ENCODE measurements at places on chromosomes 3 and 15.
A peak's percentile ranks its signal among the peaks of the same experiment; 100 is the strongest.

GRCh38 chr3:72887705-72888545, at the start of gene GXYLT2:
Gene GXYLT2 (plus strand): TSS chr3:72888046. CDS start chr3:72888234, 188 bp downstream.
- DNase-seq: peak; percentile 9

DNA sequence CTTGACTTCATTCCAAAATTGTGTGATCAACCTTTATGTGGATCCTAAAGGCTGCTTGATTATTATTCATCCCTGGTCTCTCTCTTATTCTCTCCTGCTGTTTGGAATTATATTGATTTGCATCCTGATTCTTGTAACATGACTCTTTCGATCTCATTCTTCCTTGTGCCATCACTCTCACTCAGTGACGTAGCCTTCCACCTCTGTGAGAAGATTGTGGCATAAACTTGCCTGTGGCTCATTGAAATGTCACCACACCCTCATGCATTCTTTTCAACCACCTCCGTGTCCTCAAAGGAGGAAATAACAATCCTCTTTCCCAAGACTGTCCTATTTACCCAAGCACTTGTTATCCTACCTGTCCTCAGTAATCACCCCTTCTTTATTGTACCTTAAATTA, 41.3 kb upstream of the GCNT3 start:
- no peak for DNase-seq

- no peak for DNase-seq
Measured at GRCh38 chr3:15638891-15639262, 37.3 kb downstream of the BTD start.

DNA sequence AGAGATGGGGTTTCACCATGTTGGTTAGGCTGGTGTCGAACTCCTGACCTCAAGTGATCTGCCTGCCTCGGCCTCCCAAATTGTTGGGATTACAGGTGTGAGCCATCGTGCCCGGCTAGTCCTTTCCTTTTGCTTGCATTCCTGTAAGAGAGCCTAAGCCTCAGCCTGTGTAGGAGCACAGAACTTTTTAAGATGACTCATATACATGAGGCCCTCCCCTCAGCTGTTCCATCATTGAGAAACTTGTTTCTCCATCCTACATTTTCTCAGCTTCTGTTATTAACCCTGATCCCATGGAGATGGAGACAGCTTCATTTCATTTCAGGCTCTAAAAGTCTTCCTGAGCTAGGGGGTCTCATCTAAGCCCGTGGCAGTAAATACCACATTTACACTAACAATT, 123.3 kb downstream of the PLOD2 start:
- DNase-seq: no peak

- no peak for DNase-seq
Measured at GRCh38 chr15:48089702-48090101, 31.1 kb upstream of the SLC24A5 start.

- DNase-seq: no peak
Measured at GRCh38 chr3:193857996-193858395, 265.0 kb downstream of the OPA1 start.

DNA sequence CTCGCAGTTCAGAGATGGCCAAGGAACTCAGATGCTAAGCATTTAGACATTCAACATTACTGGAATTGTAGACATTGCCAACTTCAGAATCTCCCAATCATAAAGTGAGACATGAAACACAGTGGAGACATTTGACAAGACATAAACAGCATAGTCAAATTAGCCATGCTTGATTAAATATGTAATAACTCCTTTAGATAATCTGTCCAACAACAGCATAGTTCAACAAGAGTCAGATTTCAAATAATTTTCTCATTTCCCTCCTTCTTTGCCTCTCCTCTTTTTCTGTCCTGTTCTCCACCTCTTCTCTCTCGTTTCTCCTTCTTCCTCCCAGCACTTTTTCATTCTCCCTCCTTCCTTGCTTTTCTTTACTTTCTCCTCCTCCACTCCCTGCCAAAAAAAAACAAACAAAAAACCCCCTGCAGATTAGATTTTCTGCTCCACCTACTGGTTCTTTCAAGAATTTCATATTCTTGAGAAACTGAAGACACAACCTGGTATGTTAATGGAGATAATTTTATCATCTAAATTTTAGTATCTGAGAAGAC, 20.2 kb downstream of the CPOX start:
- DNase-seq: no peak

- DNase-seq: no peak
Measured at GRCh38 chr3:115226844-115227445, 79.9 kb upstream of the ZBTB20 start.

- no peak for DNase-seq
Measured at GRCh38 chr3:88434001-88434400, 284.2 kb downstream of the C3orf38 start.

DNA sequence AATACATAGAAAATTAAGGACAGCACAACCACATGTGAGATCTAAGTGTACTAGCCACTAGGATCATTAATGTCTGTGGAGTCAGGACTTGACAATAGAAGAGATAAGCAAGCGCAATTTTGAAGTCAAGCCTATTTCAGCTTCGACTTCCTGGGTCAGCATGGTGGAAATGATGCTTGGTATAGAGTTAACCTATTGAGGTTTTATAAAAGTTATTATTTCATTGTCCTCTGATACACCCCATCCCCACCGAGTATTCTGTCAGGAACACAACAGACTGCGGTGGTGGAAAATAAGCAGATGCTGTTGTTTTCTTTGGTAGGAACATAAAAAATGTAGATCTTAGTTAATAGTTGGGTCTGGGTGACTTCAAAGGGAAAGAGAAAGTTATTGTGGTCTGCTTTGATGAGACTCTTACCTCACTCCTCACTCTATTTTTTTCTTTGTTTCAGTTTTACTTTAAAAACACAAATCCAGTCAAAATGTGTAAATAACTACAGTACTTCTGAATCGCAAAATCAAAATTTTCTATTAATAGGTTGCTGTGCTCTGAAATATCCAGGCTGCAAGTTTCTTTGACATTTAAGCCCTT, 82.1 kb downstream of the IL5RA start:
- no peak for DNase-seq

DNA sequence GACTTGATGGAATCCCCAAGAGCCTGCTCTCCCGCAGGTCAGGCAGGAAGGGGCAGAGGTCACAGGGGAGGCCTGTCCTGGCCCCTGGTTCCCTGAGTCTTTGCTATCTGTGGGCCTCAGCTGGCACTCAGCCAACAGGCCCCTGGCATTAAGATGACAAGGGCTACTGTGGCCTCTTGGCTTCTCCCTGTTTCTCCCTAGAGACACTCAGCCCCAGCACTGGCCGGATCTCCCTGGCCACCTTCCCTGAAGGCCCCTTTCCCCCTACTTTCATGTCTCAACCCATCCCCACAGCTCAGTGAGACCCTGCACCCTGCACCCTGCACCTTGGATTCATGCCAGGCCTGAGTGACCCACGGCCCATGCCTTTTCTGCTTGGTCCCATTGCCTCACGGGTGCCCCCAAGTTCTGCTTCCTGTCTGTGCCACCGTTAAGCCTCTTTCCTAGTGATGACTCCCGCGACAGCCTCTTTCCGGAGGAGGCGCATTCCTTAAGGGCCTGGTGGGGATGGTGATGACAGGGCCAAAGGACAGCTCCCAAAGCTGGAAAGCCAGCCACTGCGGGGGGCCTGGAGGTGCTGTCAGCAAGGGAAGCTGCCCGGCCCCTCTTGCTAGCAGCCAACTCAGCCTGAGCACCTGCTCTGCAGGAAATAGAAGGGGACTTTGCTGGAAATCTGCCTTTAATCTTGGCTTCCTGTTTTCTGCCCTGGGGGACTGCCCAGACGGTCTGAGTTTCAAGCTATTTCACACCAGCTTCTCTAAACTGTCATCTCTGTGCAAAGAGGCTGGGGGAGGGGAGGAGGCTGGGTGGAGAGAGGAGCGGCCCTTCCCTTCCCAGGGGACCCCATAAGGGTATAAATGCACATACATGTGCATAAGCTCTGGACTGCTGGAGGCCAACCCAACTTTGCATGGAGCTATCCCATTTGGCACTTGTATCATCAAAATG, 4.8 kb upstream of the CSK start:
- no peak for DNase-seq

GRCh38 chr3:190537146-190537545, 23.3 kb downstream of the IL1RAP start:
- no peak for DNase-seq

DNA sequence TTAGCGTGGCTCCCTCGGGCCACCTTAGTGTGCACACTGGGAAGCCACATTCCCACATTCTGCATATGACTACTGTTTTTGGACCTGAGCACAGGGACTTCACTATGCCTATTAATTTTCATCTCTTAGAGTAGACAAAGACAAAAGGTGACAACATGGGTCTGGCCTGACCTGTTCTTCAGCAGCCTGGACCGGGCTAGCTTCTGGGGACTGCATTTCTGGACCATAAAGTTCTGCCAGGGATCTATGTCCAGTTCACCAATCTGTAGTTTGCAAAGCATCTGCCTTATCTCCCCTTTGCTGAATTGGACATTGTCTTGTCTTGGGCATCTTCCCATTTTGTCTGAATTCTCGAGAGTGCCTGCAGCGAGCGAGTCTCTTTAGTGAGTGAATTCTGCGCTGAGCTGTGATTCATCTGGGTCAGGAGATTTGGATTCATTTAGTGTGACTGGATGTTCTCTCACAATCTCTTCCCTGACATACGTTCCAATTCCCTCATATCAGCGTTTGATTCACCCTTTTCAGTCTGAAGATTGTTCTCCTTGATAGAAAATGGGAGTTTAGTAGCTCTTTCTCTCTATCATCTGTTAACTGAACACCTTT, 112.2 kb upstream of the PLXNA1 start:
- no peak for DNase-seq

DNA sequence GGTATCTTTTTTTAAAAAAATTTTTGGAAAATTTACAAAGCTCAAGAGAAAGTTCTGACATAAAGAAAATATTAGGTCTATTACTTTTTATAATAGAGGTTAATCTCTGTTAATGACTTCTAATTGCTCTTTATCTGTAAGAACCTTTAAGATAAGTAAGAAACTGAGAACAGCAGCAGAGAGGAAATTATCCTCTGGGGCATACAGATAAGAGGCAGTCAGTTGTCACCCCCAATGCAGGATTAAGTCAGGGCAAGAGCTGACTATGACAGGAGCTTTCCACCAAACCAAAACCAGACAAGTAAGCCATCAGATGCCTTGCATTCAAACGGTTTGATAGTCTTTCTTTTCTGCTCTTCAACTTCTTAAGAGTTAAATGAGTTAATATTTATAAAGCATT, 149.0 kb downstream of the GSK3B start:
- DNase-seq: no peak

DNA sequence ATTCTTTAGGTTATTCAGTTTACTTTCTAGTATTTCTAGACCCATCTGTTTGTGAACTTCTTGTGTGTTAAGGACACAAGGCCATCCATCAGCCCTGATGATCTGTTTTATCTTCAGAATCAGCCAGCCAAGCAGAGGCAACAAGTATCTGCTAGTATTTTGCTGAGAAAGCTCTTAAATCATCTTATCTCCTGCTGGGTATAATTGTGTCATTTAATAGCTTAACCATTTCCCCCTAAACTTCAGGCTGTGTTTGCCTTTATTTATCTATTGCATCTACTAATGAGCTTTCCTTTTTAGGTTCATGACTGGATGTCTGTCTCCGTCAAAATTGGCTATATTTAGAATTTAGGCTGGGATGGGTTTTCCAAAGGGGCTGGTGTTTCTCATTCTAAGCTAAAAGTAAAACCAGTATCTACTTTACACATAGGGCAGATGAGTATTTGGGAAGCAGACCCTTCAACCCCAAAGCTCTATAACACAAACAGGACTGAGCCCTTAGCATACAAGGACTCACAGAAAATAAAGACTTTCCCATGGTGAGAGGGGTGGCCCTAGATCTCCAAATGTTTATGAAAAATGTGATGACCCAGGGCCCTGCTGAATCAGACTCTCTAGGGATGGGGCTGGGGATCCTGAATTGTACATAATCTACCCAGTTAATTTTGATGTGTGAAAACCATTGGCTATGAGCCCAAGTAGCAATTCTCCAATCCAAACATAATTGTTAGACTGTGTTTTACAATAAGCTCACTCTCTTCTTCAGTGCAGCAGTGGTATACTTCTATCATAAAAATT, 65.3 kb upstream of the PSMD6 start:
- DNase-seq: no peak

GRCh38 chr3:178971614-178972013, 100.0 kb downstream of the ZMAT3 start:
- peak; percentile 36 for DNase-seq

DNA sequence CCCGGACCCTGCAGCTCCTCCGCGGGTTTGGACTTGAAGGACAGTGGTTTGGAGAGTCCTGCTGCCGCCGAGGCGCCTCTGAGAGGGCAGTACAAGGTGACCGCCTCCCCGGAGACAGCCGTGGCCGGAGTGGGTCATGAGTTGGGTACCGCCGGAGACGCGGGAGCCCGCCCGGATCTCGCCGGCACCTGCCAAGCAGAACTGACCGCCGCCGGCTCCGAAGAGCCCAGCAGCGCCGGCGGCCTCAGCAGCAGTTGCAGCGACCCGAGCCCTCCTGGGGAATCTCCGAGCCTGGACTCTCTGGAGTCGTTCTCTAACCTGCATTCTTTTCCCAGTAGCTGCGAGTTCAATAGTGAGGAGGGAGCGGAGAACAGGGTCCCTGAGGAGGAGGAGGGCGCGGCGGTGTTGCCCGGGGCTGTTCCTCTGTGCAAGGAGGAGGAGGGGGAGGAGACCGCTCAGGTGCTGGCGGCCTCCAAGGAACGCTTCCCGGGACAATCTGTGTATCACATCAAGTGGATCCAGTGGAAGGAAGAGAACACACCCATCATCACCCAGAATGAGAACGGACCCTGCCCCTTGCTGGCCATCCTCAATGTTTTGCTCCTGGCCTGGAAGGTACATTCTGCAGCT, 634 bp downstream of the MINDY2 start:
- DNase-seq: no peak

GRCh38 chr15:85710340-85710842, 84.3 kb downstream of the KLHL25 start:
- no peak for DNase-seq

GRCh38 chr3:123338620-123339061, 110.2 kb downstream of the ADCY5 start:
- DNase-seq: no peak

GRCh38 chr3:148924562-148924961, 59.5 kb downstream of the CPA3 start:
- DNase-seq: no peak

GRCh38 chr3:5427021-5427420, 239.5 kb downstream of the EDEM1 start:
- DNase-seq: no peak

GRCh38 chr3:188124184-188124583, 29.8 kb upstream of the LPP start:
- no peak for DNase-seq

DNA sequence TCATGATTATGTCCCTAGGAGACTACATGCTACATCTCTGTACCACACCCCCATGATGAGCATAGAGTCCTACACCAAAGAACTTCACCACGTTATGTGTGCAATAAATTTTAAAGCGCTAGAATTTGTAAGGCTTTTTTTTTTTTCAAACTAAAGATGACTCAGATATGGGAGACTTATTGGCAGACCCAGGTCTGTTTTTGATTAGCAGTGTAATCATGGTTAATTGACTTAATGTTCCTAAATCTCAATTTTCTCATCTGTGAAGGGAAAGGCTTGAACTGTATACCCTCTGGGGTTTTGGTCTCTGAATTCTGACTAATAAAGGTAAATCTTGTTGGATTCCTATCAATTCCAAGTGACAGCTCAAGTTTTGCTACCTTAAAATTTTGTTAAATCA, 26.4 kb downstream of the ABI3BP start:
- DNase-seq: no peak

- no peak for DNase-seq
Measured at GRCh38 chr3:23991683-23992628, 46.9 kb downstream of the NR1D2 start.
